Natural killer cell (primary cell): ENCODE measurements at places on chromosomes 7 and 10.

DNA sequence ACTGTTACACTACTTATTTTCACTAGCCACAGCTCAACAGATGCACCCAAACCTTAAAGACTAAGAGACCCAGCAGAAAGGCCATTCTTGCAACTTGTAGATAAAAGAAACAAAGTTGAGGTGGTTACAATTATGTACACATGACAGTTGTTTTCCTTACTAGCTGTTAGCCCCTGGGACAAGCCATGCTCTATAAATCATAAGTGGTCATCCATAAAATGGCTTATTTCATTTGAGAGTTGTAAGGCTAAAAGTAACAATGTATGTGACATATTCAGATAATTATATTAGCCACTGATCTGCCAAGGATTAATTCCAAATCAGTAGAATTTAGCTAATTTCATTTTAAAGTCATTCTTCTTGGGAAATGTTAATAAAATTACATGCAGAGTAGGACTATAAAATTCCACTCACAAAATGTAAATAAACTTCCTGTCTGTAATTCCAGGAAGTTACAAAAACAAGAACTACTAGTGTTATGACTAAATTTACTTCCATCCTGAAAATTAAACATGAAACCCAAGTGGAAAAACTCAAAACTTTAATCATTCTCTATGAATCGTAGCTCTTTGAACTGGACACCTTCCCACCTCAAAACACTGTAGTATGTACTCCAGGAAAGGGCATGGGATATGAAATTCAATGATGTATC lies 13.3 kb downstream of the SLC37A3 start:
- DNase-seq: no peak

DNA sequence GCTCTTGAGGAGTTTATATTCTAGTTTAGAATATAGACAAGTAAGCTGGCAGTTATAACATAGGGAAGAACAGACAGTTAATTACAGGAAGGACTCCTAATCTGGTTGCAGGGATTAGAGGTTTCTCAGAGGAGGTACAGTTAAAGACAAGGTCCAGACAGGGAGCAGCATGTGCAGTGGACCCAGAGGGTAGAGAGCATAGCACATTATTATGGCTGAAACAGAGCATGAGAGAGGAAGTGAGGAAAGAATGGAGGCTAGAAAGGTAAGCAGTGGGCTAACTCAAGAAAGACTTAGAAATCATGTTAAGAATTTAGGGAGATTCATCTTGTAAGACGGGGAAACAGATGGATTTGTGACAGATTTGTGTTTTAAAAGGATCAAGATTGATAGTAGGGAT lies 9.7 kb downstream of the MIOS start:
- no peak for DNase-seq

GRCh38 chr10:102230861-102231356 lies 4.8 kb downstream of the ELOVL3 start:
- peak; percentile 73 for DNase-seq

- DNase-seq: no peak
Measured at GRCh38 chr10:132679217-132679595, 106.7 kb downstream of the NKX6-2 start.

DNA sequence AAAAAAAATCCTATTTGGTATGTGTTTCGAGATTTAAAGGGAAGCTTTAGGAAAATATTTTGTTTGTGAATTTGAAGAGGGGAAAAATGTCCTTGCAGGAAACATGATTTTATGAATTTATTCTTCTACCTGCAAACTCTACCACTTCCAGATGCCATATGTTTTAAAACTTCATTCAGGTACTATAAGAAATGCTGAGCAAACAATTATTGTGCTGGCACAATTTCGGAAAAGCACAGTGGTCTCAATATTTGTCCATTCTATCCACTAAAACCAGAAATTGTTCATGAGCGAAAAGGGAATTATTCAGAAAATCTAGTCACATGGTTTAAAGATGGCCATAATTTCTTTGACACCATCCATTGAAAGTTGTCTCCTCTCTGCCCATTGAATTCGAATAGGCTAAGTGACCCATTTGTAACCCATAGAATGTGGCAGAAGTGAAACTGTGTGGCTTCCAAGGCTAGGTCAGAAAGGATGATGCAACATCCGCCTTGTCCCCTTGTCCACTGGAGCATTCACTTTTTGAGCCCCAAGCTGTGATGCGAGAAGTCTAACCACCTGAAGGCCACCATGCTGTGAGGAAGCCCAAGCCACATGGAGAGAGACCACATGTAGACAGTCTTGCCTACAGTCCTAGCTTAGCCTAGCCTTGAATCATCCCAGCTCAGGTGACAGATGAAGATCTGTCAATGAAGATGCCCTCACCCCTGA lies 189.8 kb upstream of the PRKCQ start:
- no peak for DNase-seq

DNA sequence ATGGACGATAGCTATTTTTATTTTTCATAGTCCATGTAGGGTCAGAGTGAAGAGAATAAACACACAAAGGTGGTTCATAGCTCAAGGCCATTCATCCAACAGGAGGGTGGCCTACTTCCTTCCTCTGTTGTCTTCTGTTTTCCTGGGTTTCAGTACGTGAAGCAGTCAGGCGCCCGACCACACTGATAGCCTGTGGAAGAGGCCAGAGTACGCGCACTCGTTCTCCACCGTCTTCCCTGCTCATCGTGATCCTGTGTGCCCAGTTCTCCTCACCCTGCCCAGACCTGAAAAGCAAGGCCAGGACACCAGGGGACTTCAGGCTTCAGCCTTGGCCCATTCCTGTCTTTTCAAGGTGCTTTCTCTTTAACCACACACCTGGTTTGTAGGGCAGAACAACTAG lies 134.7 kb downstream of the GLCCI1 start:
- DNase-seq: no peak

GRCh38 chr7:69622014-69622835 lies 23.9 kb downstream of the AUTS2 start:
- no peak for DNase-seq

DNA sequence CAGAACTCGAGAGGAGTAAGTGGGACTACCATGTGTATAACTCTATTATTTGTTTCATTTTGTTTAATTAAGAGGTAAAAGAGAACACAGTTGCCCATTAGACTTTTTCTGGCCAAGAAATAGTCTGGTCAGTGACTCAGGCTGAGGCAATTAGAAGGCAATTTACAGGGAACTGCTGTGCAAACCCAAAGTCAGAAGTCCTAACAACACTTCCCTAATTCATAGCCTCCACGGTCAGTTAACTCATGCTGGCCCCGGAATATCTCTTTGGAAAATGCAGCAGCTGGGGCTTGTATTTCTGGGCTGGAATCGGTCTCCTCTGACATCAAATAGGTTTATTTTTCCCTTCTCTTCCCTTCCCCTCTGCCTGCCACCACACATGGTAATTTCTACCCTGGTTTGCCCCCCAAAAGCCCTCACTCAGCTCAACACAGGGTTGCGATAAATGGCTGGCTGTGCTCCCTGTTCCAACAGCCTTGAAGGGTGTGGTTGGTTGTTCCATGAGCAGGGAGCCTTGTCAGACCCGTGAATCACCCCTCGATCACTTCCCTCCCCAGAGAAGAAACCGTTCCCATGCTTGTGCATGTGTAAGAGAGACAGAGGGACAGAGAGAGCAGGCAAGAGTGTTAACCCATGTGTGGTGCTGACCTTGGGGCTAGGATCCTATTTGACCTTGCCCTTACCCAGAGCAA lies 5.3 kb downstream of the SH3PXD2A start:
- DNase-seq: no peak

DNA sequence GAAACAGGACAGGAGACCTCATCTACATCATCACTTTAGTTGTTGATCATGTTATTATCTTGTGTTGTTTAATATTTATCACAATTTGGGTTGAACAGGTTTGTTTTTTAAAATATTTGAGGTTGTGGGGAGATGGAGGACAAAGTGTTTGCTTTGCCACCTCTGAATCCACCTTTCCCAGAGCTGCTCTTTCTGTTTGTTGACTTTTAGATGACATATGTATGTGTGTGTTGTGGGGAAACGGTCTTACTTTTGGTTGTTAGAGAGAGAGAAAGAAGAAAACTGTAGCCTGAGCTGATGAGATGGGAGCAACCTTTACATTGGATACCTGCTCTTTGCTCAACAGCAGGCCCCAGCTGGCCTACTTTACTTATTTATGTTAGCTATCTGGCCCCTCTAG lies 19.0 kb upstream of the SLC16A12 start:
- no peak for DNase-seq

GRCh38 chr10:96758423-96758822 lies 38.1 kb upstream of the PIK3AP1 start:
- no peak for DNase-seq

GRCh38 chr7:36652431-36652830 lies 71.9 kb downstream of the AOAH start:
- no peak for DNase-seq

DNA sequence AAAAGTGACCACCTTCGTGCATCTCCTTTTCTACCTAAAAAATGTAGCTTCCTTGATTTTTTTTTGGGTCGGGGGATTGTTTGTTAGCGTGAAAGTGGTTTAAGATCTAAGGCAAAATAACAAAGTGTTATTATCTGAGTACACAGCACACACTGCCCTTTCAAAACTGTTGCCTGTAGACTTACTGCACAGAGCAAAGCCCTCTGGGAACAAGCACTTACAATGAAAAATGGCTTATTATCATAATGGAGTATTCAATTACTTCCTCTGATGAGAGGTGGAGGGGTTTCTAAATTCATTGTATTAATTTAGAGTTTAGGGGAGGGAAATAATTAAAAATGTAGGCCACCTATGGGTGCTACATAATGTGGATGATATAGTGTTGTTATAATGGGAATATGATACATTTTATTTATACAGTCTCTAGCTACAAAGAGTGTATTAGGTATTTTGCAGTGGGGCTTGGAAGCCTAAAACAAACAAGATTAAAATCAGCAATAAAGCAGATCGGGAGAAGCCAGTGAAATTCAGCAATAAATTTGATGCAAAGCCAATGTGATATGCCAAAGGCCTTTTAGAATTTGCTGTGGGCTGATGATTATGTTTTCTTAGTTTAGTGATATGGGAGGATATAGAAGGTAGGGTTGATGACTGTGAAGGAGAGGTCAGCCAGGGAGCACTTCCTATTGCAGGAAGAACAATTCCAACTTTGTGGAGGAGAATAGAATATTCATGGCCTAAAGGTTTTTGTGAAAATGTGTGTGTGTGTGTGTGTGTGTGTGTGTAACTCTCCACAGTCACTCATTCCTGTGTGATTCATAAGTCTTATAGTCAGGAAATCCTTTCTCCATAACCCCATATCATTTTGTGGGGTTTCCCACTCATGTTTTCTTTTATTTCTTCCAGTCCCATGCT lies 17.7 kb upstream of the EXOC4 start:
- DNase-seq: no peak

DNA sequence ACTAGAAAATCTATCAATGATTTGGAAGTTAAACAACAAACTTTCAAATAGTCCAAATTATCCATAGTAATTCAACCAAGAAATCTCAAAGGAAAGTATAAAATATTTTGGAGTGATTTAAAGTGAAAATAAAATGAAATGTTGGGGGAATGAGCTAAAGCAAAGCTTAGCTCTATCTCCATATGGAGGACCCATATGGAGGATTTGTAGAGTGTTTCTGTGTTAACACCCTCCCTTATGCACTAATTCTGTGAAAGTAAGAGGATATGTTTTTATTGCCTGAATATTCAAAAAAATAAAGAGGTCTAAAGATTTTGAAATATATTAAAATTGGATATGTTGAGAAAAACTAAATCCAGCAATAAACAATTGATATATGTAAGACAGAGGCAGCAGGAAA lies 31.6 kb downstream of the CDC14C start:
- no peak for DNase-seq

GRCh38 chr10:99374526-99374925 lies 45.4 kb downstream of the CNNM1 start:
- no peak for DNase-seq

- no peak for DNase-seq
Measured at GRCh38 chr7:88042157-88042556, 108.1 kb downstream of the ADAM22 start.

- DNase-seq: no peak
Measured at GRCh38 chr10:25552283-25552919, 377.6 kb downstream of the GPR158 start.

GRCh38 chr7:48168159-48168558 lies 3.1 kb upstream of the ABCA13 start:
- DNase-seq: no peak

DNA sequence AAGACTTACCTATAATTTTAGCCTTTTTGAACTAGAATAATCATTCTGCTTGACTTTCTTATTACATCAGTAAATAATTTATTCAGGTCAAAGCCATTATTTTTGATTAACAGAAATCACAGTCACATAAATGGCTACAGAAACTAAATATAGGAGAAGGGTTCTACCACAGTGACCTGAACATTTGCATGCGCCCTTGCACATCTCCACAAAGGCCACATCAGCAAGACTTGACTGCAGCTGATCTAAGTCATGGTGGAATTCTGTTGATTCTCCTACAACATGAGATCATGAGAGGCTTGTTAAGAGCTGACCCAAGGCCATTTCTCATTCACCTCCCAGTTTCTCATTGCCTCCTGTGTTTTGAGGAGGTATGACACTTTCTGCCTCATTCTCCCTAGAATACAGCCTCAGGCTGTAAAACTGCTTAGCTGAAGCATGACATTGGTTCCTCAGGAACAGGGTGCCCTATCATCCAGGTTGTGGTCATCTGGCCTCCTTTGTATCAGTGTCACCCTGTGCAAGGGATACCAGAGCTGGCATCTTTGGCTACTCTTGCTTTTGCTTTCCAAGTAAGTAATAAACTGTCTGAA lies 6.7 kb upstream of the IMMP2L start:
- DNase-seq: no peak

- no peak for DNase-seq
Measured at GRCh38 chr7:28920424-28920823, 37.7 kb downstream of the TRIL start.

- DNase-seq: no peak
Measured at GRCh38 chr7:21603972-21604749, 61.3 kb downstream of the DNAH11 start.

- no peak for DNase-seq
Measured at GRCh38 chr7:116630932-116631671, 40.9 kb upstream of the MET start.

DNA sequence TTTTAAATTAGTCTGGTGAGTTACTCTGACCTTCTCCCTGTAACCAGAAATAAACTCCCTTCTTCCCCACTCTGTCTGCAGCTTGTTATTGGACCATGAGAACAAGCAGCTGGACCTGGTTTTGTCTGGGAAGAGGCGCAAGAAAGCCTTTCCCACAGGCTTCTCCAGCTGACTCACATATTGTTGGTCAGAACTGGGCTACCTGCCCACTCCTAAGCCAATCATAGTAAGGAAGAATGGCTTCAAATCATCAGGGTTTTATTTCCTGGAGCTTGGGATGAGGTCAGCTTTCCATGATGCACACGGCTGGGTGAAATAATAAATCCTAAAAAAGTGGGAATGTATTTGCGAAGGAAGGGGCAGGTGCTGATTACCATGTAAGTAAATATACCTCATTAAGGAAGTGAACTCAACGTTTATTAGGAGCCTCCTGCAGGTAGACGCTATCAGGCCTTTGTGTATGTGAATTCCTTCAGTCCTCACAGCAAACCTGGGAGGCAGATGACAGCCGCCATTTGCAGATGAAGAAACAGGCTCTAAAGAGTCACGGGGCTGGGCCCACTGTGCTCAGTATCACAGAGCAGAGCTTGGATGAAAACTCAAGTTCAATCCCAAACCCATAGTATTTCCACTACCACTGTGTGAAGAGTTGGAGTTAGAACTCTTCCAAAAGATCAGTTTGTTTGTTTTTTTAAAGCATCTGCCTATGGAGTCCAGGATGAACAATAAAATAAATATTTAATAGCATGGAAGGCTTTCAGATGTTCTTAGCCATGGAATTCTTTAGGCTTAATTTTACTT lies 32.8 kb downstream of the IL15RA start:
- DNase-seq: no peak
